ENCODE measurements at places on chromosomes 6 and 20. TPM values are rescaled to one million over a fixed set of nuclear protein-coding genes. Genes with fewer than 3 reads are reported as not detected.

GRCh38 chr6:87407561-87407900 lies 241 bp upstream of the CFAP206 start:
- H3K36me3 ChIP-seq: no peaks in the 10 kb centered on the region
- no peaks in the 10 kb centered on the region for H3K27me3 ChIP-seq
- H3K4me1 ChIP-seq: no peaks in the 10 kb centered on the region
- peak overlapping the region; percentile 79 for H3K4me3 ChIP-seq

Gene TMEM217
- 3.6 TPM for polyA plus RNA-seq

Gene CTCFL
- 0.08 TPM for polyA plus RNA-seq

DNA sequence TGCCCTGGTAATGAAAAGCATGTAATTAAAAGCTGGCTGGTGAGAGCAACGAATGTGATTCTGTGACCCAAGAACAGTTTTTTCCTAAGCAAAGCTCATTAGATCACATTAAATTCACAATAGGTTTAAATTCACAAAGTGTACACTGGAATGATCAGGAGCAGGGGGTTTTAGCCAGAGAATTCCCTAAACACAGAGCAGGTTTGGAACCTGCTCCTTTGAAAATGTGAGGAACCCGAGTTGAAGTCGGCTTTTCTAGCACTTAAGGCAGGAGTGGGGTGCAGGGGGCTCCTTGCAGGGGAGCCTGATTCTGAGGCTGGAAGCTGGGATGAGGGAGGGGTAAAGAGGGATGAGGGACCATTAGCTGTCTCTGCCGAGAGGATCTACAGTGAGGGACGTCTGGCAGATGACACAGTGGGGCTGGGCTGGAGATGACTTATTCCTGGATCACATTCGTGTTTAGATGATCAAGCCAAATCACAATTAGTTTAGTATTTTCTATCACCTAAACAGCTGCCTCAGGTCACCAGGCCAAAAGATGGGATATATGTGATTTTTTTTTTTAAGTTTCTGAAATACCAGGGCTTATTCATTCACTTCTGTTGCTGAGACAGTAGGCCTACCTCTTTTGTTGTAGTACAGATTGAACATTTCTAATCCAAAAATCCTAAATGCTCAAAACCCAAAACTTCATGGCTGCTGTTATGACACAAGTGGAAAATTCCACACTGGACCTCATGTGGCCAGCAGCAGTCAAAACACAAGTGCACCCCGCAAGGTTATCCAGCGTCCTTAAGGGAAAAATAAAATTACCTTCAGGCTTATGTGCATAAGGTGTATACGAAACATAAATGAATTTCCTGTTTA lies 93.1 kb upstream of the HIVEP1 start:
- H3K27me3 ChIP-seq: no peaks in the 10 kb centered on the region
- H3K4me1 ChIP-seq: no peaks in the 10 kb centered on the region
- no peak for DNase-seq
- H3K4me3 ChIP-seq: no peak overlapping the region
- no peaks in the 10 kb centered on the region for H3K36me3 ChIP-seq

DNA sequence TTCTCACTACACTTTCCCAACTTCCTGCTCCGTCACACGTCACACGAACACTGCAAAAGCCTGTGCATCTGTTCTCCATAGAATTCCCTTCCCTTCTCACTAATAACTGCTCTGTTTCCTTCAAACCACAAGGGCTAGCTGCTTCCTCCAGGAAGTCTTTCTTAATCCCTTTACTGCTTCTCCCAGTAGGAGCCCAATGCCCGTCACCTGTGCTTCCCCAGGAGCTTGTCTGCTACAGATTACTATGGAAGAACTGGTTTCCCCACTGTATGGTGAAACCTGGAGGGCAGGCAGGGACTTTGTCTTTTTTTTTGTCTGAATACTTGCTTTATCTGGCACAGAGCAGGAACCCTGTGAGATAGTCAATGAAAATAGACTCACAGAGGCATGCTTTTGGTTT lies 444.7 kb upstream of the MAP3K7 start:
- DNase-seq: no peak
- no peak overlapping the region for H3K27ac ChIP-seq
- no peaks in the 10 kb centered on the region for H3K4me1 ChIP-seq
- H3K36me3 ChIP-seq: no peaks in the 10 kb centered on the region
- no peak overlapping the region for H3K4me3 ChIP-seq
- H3K27me3 ChIP-seq: no peaks in the 10 kb centered on the region

DNA sequence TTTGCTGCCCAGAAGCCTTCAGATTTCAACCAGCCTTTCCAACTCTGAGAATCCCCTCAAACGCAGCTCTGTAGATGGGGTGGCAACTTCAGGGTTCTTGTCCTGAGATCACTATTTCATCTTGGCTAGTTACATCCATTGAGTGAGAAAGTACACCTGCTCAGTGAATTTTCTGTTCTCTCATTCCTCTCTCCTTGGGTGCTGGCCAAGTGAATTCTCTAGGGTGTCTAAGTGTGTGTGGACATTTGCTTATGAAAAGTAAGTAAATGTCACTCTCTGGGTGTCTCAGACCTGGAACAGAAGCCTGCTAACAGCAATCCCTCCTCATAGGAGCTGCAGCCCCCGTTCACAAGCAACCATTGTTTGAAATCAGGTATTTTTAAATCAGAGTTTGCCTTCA lies 3.8 kb downstream of the RIN2 start:
- H3K27ac ChIP-seq: no peak overlapping the region
- no peaks in the 10 kb centered on the region for H3K4me1 ChIP-seq
- no peaks in the 10 kb centered on the region for H3K36me3 ChIP-seq
- no peak overlapping the region for H3K4me3 ChIP-seq
- no peak for DNase-seq
- peaks cover 15% of the 10 kb centered on the region for H3K27me3 ChIP-seq

Gene DNPH1
- 117 TPM for polyA plus RNA-seq

GRCh38 chr6:10248378-10248843 lies 166.5 kb downstream of the TFAP2A start:
- H3K27ac ChIP-seq: no peak overlapping the region
- no peak for DNase-seq
- no peaks in the 10 kb centered on the region for H3K4me1 ChIP-seq

- no peak for DNase-seq
- 0 out of 2 replicates have a peak overlapping the region, but pooled peaks have one; percentile 26 for H3K4me3 ChIP-seq
- H3K27ac ChIP-seq: no peak overlapping the region
- no peaks in the 10 kb centered on the region for H3K27me3 ChIP-seq
Measured at GRCh38 chr20:41142919-41143318, 5.6 kb downstream of the PLCG1 start.

DNA sequence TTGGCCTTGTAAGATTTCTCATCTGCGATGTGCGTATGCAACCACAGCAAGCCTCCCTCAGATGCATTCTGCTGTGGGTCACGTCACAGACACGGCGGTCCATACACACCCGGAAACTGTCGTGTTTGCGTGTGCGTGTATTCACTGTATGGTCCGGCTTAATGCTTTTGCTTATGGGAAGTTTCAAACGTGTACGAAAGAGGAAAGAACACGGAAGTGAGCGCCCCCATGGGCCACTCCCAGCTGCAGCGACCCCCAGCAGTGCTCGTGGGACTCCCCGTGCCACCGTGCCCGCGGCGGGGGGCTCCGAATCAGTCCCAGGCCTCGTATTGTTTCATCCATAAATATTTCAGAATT lies 10.2 kb downstream of the DLL1 start:
- no peaks in the 10 kb centered on the region for H3K36me3 ChIP-seq
- no peaks in the 10 kb centered on the region for H3K4me1 ChIP-seq
- H3K4me3 ChIP-seq: no peak overlapping the region
- no peak overlapping the region for H3K27ac ChIP-seq

DNA sequence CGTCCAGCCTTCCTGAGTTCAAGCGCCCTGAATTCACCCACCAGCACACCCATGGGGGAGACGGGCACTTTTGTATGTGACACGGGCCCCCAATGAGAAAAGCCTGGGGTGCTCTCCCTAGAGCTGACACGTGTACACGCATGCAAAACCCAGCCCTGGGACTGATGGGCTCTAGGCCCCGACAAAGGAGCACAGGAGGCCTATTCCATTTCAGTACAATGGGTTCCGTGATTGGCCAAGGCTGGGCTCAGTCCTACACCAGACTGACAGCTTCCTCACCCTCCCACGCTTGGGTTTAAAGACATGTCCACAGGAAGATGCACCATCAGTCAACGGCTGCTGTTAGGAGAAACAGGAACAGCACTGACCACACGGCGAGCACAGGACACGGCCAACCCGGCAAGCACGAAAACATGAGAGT lies 8.8 kb downstream of the ZBTB46 start:
- H3K27ac ChIP-seq: peak overlapping the region; percentile 24
- H3K36me3 ChIP-seq: no peaks in the 10 kb centered on the region
- no peak for DNase-seq
- H3K27me3 ChIP-seq: peaks cover 1% of the 10 kb centered on the region
- H3K4me1 ChIP-seq: 0 out of 2 replicates have a peak, but pooled peaks cover 4% of the 10 kb centered on the region

DNA sequence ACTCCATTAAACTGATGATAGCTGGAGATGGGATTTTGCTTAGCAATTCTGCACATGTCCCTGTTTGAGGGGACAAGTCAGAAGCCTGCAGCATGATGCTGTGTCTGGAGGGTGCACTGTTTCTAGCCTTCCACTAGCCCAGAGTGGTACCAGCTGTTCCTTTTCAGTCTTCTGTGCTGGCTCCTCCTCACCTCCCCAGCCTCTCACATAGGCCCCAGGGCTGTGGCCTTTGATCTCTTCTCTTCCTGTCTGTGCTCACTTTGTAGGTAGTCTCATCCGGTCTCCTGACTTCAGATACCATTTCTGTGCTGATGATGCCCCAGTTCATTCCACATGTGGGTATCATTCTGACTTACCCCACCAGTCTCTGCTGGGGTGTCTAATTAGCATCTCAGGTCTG lies 126.3 kb downstream of the HIVEP1 start:
- peaks cover 20% of the 10 kb centered on the region for H3K36me3 ChIP-seq
- H3K27ac ChIP-seq: no peak overlapping the region
- peaks cover 5% of the 10 kb centered on the region for H3K4me1 ChIP-seq
- H3K4me3 ChIP-seq: no peak overlapping the region
- DNase-seq: no peak
